ENCODE measurements at places on chromosomes 5 and 9.

DNA sequence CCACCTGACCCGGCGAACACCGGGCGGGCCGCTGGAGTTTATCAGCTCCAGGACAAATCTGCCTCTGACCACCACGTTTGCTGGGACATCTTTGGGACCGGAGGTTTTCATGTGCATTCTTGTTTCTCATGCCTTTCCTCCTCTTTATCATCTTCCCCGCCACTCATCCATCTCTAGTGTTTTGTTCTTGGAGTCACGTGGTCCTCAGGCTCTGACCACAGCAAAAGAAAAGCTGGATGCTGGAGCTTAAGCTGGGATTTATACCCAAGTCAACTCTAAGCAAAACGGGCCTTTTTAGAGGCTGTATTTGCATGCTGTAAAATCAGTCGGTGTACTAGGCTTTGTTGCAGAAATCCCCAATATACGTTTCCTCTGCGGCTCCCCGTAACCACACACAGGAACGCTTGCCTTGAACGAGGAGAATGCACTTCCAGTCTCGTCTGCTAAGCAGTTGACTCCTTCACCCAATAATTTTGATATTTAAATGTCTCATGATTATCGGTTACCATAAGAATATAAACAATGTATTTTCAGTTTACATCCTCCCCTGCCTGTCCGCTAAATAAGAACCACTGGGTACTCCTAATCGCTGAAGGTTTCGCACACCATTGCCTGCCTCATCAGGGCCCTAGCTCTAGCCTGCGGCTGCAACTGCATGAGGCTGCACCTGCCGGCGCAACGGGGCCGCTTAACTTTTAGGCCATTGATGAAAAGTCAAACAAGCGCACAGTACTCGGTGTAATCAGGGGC is 560 bp upstream of the NDUFS6 start:
- DNase-seq, result no peak

DNA sequence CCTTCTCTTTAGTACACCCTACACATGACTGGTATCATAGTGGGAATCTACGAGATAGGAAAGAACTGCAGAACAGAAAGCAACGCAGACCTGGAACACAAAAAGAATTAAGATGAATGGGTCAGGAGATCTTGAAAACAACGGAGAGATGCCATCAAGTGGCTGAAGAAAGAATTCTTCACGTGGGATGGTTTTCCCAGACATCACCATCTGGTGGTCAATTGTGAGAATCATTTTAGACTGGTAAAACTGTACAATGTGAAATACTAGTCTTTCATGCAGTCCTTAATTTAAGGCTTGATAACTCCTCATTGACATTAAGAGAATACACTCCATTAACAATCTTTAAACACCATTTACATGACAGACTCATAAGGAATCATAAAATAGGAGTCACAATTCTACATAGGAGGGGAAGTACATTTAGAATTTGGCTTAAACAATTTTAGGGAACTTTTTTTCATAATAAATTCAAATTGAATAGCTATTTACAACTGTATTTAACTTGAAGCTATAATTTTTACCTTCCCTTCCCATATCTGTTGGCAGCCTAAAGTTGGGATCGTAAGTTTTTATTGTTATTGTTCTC is 128.4 kb upstream of the TRPM3 start:
- DNase-seq, result no peak

GRCh38 chr9:119302988-119303698 is 66.1 kb downstream of the BRINP1 start:
- no peak for DNase-seq

GRCh38 chr9:128393145-128393775 is 22.1 kb downstream of the URM1 start:
- no peak for DNase-seq

GRCh38 chr5:11072568-11072967 is 311.5 kb upstream of the DAP start:
- DNase-seq, result no peak

GRCh38 chr5:18203296-18203695 is 569.0 kb downstream of the TAF11L14 start:
- no peak for DNase-seq

DNA sequence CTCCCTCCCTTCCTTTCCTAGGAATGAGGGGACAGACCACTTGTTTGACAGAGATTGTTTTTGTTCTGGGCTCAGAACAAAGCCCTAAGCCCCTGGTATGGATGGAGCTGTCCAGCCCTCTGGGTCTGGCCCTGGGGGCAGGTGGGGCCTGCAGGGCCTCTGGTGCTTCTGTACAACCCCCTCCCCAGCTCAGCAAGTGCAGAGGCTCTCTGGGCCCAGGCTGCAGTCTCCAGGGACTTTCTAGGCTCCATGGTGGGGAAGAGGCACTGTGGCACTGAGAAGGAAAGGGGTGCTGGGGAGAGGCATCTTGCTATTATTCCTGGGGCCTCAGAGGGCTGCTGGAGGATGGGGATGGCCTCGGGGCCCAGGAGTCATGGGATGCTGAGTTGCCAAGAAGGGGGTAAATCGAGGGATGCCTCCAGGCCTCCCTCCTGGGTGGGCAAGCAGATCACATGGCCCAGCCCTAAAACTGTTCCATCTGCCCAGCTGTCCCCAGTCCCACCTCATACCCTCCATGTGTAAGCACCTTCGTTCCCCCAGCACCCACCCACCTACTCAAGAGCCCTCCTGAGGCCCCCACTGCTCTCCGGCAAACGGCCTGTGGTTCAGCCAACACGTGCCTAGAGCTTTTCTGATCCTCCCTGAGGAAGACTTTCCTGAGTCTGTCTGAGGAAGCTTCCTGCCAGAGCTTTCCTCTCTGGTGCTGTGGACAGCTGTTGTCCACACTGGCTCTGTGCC is 225.7 kb downstream of the CACNA1B start:
- no peak for DNase-seq

DNA sequence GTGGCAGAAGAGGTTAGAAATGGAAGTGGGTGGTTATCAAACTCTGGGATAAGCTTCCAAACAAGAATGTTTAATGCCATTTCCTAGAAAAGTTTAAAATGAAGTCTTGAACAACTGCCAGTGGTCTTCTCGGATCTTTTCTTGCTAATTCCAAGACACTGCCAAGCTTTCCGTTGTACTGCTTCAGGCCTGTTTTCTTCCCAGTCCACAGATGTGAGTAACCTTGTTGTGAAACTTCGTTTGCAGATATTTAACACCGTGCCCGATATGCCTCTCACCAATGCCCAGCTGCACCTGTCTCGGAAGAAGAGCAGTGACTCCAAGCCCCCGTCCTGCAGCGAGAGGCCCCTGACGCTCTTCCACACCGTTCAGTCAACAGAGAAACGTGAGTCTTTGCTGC is 269.8 kb downstream of the NR3C1 start:
- peak; percentile 87 for DNase-seq

DNA sequence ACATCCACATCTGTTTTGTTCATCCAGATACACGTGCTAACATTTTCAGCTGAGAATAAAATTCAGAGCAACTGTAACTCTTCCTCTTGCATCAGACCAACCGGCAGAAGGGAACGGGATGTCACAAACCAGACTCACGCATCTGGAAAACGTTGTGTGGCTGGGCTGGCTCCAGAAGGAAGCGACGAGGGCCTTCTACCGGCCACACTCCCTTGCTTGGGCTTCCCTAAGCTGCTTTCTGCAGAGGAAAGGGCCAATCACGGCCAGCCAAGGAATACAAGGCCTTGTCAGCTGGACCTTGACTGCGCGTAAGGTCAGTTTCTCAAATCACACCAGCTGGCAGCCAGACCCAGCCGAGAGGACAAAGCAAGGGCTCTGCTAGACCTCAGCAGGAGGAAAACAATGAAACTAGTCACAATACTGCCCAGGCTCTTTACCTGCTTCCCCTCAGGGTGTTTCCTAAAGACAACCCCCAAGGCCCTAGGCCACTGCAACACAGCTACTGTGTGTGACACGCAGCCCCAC is 106.1 kb downstream of the THBS4 start:
- DNase-seq, result peak; percentile 89

DNA sequence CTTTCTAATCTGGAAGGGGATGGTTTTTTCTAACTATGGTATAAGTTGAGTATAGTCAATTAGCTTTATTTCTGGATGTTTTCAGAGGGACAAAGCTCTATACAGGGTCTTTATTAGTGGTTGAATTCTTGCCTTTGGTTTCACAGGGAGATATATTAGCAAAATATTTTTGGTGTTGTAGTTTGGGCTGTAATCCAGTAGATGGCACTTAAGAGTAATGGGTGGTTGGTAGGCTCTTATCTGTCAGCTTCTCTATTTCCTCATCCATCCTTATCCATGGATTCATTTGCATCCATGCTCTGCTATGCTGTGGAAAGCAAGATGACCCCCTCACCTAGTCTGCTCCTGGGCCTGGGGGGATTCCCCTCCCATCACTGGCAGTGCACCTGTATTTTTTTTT is 363.6 kb upstream of the CYLC2 start:
- DNase-seq, result no peak

DNA sequence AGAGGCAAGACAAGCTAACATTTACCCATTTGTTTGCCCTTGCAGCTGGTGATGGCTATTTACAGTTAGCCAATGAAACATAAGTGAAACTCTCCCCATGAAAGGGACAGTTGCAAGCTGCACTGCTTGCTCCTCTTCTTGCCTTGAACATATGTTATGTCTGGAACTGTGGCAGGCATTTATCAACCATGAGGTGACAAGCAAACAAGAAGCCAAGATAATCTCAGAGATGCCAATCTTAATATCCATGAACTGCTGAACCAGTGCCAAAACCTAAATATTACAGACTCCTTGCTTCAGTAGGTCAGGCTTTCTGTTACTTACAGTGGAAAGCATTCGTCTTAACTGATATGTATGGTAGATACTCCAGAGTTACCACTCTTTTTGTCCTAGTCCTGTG is 133.4 kb downstream of the ACTBL2 start:
- no peak for DNase-seq

DNA sequence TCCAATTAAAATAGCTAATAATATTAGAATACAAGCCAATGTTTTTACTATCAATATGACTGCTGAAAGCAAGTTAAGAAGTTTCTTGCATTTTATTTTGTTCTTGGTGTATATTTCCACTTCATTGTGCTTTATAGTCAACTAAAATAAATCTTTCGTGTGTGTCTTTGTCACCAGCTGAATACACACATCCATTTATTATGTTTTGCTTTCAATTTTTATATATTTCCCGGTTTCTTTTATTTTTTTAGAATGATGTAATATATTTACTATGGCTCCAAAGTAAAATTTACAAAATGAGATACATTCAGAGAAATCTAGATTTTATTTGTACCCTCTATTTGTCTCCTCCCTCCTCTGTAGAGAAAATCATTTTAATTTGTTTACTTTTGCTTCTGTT is 495.9 kb upstream of the PAPPA start:
- no peak for DNase-seq

GRCh38 chr5:132462856-132463745 is 27.5 kb downstream of the IRF1 start:
- no peak for DNase-seq

- no peak for DNase-seq
These were observed 86.0 kb downstream of the ANGPTL2 start for GRCh38 chr9:127036437-127036836.

DNA sequence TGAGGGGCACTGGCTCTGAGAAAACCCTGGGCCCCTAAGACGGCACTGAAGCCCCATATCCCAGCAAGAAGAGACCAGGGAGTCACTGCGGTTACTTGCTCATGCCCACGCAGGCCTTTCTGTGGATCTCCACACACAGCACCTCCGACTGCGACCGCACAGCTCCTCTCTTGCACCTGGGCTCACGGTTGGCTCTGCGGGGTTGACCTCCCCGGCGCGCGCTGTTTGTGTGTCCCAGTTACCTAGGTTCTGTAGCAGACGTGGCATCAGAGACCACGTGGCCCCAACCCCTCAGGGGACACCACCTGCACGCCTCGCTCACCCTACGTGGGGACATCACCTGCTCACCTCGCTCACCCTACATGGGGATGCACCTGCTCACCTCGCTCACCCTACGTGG is 12.7 kb downstream of the LPCAT1 start:
- DNase-seq, result peak; percentile 5

DNA sequence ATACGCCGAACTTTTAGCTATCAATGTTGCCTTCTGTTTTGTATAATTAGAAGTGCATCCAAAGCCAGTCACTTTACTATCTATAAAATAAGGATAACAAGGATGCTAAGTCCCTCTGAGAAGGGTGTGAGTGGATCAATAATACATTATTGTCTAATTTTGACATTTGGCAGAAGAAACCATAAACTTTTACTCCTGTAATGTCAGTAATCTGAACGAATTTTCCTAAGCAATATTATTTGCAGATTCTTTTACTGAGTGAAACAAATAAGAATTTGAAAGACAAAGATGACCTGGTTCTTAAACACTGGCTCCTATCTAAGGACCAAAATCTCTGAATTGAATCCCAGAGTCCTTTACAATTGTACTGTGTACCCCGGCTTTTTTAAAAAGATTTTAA is 126.6 kb upstream of the TMEM161B start:
- DNase-seq, result no peak

DNA sequence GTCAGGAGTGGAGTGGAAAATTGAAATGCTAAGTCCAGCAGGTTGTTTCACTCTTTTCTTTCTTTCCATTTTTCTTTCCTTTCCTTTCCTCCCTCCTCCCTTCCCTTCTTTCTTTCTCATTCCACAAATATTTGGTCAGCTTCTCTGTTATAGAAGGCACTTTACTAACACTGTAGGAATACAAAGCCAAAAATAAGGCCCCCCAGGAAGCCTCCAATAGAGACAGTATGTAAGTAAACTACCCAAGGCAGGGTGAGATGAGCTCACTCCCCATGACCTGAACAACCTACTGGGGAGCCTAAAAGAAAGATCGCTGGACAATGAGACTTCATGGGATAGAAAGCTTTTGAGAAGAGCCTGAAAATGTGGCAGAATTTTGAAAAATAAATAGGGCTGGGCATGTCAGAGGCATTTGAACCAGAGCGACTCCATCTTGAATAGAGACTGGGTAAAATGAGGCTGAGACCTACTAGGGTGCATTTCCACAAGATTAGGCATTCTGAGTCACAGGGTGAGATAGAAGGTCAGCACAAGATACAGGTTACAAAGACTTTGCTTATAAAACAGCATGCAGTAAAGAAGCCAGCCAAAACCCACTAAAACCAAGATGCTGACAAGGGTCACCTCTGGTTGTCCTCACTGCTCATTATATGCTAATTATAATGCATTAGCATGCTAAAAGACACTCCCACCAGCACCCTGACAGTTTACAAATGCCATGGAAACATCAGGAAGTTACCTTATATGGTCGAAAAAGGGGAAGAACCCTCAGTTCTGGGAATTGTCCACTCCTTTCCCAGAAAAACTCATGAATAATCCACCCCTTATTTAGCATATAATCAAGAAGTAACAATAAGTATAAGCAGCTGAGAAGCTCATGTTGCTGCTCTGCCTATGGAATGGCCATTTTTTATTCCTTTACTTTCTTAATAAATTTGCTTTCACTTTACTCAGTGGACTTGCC is 158.9 kb upstream of the EGFLAM start:
- DNase-seq, result no peak

DNA sequence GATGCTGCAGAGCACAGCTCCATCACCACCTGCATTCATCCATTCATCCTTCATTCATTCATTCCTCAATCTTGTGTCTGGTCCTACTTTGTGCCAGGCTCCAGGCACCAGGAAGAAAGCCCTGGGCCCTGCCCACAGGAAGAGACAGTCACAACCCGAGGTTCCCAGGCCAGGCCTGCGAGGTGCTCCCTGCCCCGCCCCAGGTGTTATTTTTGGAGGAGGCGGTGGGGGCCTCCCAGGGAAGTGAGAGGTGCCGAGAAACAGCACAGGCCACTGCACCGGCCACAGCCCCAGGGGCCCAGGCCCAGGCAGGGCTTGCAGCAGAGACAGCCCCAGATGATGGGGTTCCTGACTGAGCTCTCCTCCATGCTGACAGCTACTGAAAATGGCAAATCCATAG is 33.4 kb downstream of the VAV2 start:
- no peak for DNase-seq

Data from gastrocnemius medialis (tissue), 4 donors.